ENCODE measurements at places on chromosomes 11 and 22.

- no peak for DNase-seq
Observed at GRCh38 chr11:79189055-79189454, 251.8 kb downstream of the TENM4 start.

- DNase-seq = no peak
Observed at GRCh38 chr11:48161951-48162884, 54.4 kb upstream of the OR4B1 start.

DNA sequence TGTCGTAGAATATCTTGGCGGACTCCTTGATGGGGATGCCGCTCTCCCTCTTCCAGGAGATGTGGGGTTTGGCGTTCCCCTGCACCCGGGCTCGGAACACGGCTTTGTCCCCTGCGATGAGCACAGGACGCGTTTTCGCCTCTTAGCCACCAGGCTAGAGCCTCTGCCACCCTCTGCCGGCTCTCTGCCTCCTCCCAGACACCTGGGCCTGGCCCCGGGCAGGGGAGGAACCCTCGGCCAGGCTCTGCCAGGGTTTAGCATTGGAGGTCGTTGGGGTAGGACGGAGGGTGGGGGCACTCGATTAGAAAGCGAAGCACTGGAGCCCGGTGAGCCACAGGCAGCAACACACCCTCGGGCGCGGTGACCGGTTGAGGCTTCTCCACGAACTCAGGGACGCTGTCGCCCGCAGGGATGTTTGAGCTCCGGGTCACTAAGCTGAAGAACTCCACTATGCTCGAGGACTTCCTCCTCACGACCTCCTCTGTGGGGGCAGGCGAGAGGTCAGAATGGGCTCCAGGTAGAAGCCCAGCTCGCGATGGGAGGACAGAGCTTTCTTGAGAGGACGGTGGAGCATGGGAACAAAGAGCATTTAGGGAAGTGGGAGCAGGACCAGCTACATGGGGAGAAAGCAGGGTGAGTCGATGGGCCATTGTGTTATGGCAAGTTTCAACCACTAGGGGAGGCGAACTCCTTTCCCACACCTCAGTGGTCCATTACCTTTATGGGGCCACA is 4.3 kb downstream of the IGSF22 start:
- no peak for DNase-seq

DNA sequence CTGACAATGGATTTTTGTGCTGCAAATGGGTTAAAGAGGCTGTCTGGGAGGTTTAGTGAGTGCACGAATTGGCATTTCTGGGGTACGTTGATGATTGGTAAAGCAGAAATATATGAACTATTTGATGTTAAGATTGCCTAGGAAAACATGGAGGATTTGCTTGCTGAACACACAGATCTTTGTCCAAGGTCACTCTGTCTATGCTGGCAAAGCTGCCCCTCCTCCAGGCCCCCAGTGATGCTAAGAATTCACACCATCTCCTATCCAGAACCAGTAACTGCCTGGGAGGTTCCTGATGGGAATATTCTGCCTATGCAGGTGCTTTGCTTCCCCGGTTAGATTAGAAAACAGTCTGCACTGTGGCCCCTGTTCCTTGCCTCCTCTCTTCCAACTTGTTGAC is 5.8 kb downstream of the MTNR1B start:
- no peak for DNase-seq

DNA sequence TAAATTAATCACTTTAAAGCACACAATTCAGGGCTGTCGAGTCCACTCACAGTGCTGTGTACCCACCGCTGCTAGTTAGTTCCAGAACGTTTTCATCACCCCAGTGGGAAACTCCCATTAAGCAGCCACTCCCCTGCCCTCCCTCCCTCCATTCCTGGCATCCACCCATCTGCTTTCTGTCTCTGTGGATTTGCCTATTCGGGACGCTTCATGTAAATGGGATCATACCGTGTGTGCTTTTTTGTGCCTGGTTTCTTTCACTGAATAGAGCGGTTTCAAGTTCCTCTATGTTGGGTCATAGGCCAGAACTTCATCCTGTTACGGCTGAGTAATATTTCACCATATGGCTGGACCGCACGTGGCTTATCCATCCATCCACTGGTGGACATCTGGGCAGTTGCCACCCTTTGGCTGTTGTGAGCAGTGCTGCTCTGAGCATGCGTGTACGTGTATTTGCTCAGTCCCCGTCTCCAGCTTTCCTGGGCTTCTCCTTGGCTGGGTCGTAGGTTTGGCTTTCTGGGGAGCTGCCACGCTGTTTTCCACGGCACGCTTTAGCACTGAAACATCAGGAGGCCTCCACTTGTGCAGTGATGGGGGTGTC is 30.1 kb downstream of the ARHGAP8 start:
- no peak for DNase-seq

DNA sequence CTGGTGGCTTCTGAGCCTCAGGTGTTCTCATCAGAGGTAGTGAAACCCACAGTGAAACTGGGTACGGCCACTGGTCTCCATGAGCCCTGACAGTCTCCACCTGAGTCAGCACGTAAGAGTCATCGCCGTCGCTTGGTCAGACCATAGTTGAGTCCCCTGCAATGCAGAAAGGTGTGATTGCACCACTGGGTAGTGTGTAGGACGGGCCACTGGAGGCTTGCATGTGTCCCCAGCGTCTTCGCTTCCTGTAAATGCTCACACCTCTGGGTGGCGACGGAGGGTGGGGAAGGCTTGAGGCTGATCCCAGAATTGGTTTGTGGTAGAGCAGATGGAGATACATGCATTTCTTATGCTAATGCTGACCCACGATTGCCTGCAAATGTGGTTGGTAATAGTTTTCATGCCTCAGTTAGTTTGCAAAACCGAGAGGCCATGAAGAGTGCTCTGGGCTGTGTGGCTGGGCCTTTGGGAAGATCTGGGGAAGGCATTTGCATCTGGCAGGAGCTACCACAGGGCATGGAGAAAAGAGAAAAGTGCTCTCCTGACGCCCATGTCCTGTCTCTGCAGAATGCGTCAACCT is 26.5 kb downstream of the CTTN start:
- no peak for DNase-seq

DNA sequence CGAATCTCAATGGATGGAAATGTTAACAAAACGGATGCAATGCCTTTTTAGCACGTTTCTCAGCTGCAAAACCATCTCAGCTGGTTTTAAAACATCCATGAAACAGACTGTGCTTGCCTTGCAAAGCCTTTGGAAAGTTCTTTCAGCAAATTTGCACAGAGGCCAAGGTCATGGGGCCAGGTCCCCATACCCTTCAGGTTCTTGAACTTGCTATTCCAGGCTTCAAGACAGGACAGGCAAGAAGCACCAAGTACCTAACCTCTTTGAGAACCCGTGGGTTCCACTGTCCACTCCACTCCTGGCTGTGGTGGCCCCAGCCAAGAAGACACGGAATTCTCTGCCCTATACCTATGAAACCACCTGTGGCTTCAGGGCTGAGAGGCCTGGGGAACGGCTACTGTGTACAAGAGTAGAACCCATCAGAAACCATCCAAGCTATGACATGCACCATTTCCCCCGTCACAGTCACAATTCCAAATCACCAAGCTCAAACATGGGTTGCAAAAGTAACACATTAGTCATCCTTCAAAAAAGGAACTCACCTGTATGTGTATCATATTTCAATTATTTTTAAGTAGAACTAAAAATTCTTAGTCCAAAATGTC is 17.0 kb downstream of the TNKS1BP1 start:
- DNase-seq = no peak
